MM.1S (cell line): ENCODE measurements at places on chromosomes 3 and 15.
A peak's percentile ranks its signal among the peaks of the same experiment; 100 is the strongest.

- DNase-seq, result peak; percentile 38
Measured at GRCh38 chr3:66407611-66408218, 93.1 kb downstream of the LRIG1 start.

DNA sequence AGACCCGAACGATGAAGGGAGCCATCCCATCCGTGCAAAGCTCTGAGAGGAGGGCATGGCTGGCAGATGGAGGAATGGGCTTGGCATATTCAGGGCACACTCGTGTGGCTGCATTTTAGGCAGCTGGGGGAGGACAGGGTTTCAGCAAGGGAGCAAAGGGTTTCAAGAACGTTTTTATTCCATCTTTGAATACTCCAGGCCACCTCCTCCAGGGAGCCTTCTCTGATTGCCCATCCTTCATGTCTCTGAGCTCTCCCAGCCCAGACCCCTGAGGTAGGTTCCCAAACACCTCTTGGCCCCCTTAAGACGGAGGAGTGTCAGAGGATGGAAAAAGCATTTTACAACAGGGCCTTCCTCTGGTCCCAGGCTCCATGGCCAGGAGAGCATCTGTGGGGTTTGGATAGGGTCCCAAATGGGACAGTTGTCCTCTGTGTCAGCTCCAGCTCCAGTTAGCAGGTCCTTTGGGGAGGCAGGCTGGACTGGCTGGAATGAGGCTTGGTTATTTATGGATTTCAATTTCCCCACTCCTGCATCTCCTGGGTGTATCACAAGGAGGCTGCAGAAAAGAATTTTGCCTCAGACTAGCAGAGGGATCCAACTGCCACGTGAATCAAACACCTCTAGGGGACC is 17.7 kb upstream of the SLC6A1 start:
- DNase-seq, result no peak

DNA sequence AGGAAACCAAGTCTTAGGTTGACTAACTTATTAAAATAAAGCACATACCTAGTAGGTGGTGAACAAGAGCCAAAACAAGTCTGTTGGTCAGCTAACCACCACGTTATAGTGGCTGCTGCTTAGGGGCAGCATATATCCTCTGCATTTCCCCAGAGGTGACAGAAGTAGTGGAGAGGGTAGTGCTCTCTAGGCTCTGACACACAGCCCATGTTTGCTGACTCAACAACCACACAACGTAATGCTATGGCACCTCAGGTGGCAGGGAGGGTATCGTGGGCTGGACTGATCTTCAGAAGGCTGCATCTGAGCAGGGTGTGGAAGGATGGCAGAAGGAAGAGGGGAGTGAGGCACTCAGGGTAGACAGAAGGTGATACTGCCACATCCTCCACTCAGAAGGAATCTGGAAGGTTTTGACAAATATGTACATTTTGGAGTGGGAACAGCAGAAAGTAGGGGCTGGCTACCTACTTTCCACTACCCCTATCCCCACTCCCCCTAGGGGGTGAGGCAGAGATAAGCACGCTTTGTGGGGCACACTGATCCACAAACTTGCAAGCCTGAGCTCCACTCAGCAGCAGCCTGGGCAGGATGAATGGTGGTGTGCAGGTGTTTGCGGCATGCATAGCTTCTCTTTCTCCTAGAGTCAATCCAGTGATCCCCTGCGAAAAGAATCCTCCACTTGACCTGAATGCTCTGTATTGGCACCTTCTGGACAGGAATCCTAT is 178.1 kb downstream of the RORA start:
- DNase-seq, result no peak

DNA sequence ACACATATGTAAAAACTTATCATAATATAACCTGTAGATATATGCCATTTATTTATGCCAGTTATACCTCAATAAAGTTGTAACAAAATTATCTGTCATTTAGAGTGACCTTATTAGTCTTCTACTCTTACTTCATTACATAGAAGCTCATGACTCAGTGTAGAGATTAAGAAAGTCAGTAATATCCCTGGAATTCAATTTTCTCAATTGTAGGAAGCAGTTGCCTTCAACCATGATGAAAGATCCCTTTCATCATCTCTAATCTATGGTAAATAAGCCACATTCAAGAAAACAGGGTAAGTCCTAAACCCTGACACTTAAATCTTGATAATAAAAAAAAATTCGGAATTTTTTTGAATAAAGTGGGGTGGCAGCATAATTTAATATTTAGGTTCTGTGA is 216.5 kb upstream of the PEX5L start:
- DNase-seq, result no peak

GRCh38 chr3:127684871-127685707 is 12.3 kb downstream of the ABTB1 start:
- DNase-seq, result no peak

DNA sequence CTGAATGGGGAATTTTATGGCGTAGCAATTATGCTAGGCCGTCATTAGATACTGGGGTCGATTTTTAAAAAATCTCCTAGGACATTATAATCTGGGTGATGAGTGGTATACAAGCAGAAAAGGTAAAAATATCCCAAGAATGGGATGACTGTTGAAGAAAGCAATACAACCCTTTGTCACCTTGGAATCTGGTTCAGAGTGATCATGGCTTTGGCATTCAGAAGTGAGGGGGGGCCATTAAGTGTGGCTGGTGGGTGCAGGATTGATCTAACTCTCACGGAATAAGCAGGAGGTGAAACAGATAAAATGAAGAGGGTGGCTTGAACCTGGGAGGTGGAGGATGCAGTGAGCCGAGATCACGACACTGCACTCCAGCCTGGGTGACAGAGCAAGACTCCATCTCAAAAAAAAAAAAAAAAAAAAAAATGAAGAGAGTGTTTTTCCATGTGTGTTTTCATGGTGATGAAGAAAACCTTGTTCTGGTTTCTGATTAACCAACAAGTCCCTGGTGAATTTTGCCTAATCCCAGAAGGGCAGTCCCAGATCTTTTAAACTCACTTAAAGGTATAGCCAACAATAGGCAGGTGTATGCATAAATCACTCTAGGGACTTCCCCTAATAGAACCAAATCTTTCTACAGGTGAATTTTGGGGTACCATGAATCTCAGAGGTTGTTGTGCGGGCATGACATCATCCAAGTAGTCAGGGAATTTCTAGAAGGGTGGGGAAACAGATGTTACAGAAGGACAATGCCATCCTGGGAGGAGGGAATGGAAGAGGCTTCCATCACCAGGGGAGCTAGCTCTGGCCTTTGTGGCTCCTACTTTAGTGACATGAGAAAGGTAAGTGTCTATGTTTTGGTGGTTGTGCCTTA is 3.1 kb upstream of the RAD54L2 start:
- DNase-seq, result no peak

GRCh38 chr15:29031502-29032228 is 145.9 kb downstream of the APBA2 start:
- no peak for DNase-seq

DNA sequence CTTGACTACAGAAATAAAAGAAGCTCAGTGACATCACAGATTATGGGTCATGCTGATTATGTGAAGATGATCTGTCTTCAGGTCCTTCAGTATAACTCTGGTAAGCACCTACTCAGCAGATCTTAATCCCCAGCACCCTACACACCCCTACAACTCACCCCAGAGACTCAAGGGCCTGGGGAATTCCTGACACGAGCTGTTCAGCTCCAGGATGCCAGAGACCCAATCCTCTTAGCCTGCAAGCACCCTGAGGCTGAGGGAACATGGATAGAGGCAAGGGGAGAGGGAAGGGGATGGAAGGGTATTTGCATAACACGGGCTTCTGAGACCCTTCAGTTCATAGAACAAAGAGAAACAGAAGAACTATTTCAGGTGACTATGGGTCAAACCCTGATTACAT is 13.0 kb downstream of the GLB1 start:
- DNase-seq, result no peak

DNA sequence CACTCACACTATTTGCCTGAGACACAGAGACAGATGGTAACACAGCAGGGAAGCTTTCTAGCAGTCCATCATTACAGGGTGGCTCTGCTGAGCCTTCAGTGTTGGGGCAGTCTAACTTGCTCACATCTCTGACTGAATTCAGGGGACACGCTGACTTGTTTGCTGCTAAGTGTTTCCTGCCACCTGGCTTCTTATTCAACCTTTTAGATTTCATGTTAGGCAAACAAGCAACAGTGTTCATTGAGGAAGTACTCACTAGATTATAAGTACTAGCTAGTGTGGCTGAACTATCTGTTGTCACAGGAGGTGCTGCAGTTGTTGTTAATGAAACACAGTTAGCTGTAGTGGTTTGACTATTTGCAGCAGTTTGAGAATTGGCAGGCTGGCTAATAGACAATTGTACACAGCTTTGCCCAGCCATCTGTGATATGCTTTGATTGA is 37.3 kb downstream of the USF3 start:
- no peak for DNase-seq

DNA sequence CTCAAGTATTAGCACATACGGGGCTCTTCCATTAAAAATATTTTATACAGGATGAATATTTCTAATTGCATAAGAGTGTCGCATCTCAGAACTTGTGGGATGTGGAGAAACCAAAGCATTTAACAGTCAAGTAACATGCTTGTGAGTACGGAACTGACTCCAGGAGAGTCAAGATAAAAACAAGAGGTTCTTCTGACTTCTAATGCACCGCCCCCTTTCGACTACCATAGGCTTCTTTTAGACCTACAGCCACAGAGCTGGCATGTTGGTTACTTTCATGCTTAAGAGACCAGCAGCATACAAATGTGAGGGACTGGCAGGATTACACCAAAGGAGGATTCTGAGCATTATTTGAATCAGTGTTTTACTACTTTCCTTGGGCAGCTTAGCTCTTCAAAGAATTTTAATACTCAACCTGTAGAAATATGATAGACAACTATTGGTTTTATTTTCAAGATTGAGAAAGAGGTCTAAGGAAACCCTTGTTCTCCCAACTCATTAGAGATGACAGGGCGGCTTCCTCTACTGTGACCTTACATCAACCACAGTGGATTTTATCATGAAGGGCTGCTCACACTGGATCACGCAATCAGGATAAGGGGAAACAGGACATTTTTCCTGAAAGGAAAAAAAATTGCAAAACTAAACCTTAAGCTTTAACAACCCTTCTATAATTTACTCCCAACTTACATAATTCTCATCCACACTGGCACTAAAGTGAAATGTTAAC is 14.0 kb downstream of the ETV5 start:
- DNase-seq, result no peak

GRCh38 chr15:62068071-62068809 is 1.5 kb downstream of the C2CD4A start:
- peak; percentile 50 for DNase-seq
